Fibroblast of gingiva (primary cell): ENCODE measurements at places on chromosomes 16 and 17.

- no peak for DNase-seq
Measured at GRCh38 chr17:896953-897661, 82.5 kb downstream of the NXN start.

DNA sequence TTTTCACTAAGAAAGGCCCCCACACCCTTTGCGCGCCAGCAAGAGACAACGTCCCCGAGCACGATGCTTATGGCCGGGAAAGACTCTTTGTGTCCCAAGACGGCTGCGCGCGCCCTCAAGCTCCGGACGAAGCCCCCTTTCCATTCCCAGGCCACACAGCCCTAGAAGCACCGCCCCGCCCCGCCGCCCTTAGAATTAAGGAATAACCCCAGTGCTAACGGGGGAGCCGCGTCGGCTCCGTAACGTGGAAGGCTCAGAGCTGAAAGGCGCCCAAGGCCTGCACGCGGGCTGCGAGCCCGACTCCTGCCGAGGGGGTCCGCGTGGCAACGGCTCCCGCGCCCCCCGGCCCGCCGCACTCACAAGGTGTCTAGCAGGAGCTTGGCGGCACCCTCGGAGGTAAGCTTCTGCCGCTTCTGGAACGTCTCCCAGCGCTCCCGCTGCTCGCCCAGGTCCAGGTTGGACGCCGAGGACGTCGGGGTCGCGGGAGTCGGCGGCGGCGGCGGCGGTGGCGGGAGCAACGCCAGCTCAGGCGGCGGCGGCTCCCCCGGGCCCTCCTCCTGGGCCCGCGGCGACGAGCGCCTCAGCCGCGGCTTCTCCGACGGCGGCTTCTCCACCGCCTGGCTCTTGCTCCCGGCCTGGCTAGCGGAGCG, 477 bp downstream of the CENPV start:
- DNase-seq = no peak

DNA sequence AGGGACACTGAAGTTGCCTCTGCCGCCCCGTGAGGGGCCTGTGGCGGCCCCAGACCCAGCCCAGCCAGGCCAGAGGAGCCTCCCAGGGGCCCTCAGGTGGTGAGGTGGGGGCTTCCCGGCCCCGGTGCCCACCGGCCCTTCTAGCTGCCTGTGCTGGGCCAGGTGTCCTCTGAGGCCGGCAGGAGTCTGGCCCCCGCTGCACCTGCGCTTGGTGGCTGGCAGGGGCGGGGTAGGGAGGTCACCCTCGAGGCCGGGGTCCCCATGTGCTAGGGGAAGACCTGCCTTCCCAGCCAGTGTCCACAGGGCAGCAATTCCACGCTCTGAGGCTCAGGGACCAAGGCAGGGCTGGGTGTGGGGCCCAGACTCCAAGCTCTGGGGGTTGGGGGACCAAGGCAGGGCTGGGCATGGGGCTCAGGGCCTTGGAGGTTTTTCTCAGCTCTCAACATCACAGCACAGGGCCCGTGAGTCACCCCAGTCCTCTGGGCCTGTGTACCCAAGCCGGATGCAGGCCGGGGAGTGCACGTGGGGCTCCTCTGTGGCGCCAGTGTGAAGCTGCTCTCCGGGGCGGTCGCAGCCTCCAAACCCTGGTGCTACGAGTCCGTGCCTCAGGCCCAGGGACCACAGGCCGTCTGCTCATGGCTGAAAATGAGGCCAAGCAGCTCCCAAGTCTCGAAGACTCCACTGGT, 1.3 kb upstream of the CCDC154 start:
- no peak for DNase-seq

DNA sequence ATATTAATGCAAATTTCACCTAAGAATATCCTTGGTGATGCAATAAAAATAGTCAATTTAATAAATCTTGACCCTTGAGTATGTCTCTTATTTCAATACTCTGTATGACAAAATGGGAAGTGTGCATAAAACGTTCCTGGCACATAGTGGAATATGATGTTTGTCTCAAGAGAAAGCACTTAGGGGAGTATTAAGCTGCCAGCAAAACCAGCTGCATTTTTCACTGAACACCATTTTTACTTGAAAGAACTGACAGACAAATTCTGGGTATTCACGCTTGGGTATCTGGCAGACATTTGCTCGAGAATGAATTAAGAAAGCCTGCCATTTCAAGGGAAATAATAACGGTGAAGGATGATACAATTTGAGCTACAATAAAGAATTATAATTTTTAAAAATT, 364.8 kb downstream of the SOX9 start:
- DNase-seq = no peak

DNA sequence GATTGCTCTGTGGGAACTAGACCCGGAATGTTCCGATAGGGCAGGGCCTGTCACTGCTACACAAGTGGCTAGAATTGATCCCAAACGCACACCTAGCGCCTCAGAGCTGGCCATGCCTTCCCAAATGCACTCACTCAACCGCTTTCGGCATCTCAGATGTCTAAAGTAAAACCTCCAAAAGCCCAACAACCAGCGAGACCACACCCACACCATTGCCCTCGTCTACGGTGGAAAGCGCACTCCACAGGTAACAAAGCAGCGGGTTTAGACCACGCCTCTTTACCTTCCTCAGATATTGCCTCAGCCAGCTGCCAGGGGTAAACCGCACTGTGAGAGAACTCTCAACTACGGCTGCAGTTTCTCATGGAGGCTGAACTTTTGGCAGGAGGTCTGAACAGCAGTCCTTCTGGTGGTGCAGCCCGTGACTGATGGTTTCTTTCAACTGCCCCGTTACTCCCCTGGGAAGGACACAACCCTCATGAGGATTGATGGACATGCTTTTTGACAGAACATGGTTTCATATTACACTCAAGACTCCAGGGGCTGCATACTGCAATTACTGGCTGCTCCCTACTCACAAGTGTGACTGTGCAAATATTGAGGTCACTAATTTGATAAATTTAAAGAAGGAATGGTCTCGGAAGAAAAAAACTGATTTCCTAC, 34.5 kb downstream of the USP7 start:
- DNase-seq = no peak

- DNase-seq = no peak
Measured at GRCh38 chr17:66517336-66518009, 215.1 kb downstream of the PRKCA start.

GRCh38 chr16:12526515-12526914, 277.2 kb downstream of the CPPED1 start:
- DNase-seq = no peak

GRCh38 chr17:2176499-2177169, 121.7 kb downstream of the HIC1 start:
- DNase-seq = no peak
